SK-N-SH (cell line): ENCODE measurements at places on chromosomes 1 and 21.

DNA sequence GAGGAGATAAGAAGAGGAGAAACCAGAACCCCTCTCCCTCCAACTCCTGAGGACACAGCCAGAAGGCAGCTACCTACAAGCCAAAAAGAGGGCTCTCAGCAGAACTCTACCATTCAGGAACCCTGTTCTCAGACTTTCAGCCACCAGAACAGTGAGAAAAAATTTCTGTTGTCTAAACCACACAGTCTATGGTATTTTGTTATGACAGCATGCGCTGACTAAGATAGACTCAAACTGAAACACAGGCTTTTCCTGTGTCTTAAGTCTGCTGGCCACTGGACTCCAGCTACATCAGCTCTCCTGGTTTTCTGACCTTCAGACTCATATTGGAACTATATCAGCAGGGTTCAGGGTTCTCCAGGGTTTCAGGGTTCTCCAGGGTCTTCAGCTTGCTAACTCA lies 126.5 kb upstream of the TNFSF4 start:
- DNase-seq = no peak

DNA sequence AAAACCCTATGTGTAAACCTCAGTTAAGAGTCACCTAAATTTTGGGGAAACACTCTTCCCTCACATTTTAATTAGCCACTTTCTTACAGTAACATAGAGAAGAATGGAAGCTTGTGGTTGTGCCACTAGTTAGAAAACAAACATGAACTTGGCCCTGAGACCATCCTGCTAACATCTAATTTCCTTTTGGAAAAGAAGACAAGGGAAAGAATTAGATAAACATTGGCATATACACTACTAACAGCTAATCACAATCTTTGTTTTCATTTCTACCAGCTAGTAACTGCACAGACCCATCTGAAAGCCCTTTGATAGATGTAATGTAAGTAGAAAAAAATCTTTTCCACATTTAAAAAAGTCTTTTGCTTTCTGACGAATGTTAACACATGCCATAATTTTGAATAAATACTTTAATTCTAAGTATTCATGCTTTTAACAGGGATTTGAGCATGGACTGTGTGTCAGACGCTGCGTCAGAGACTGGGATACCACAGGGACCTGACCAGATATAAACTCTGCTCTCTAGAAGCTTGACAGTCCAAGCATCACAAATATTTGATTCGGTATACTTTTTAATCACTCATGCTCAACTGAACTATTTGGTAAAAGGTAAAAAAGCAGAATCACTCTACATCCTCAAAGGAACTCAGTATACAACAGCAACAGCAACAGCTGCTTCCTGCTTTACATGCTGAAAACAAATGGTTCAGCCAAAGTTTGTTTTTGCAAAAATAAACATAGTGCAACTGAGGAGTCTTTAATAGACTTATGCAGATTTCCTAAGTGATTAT lies 30.2 kb downstream of the DPH5 start:
- DNase-seq = no peak

DNA sequence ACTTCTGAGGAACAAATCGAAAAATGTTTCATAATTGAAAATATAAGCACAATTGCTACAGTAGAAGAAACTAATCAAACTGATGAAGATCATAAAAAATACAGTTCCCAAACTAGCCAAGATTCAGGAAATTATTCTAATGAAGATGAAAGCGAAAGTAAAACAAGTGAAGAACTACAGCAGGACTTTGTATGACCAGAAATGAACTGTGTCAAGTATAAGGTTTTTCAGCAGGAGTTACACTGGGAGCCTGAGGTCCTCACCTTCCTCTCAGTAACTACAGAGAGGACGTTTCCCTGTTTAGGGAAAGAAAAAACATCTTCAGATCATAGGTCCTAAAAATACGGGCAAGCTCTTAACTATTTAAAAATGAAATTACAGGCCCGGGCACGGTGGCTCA lies 30.6 kb downstream of the IFNAR1 start:
- no peak for DNase-seq

- DNase-seq = no peak
Measured at GRCh38 chr1:19495000-19495656, 9.8 kb upstream of the CAPZB start.

GRCh38 chr1:227935826-227936225 lies 11.9 kb downstream of the WNT9A start:
- no peak for DNase-seq

GRCh38 chr1:114345930-114346479 lies 165.0 kb downstream of the TRIM33 start:
- peak; percentile 64 for DNase-seq

- no peak for DNase-seq
Measured at GRCh38 chr1:118159569-118159968, 25.5 kb downstream of the SPAG17 start.

- peak; percentile 49 for DNase-seq
Measured at GRCh38 chr1:62784509-62785365, 805 bp downstream of the ATG4C start.

DNA sequence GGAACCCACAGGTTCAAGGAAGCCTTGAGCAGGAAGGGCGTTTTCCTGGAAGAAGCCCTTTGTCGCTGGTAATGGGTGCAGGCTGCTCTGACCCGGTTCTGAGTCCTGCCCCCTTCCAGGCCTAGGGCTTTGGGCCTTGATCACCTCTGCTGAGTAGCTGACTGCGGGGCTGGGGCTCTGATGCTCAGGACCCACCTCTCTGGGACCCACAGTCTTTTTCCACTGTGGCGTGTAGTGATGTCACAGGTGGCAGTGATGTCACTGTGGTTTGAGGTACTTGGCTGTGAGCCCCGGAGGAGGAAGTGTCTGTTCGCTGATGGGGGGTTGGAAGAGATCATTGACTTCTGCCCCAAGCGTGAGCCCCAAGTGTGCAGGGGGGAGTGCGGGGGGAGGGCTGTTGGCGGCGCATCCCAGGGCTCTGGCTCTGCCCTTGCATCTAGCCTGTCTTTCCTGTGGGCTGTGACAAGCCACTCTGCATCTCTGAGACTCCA lies 6.9 kb downstream of the TNFRSF1B start:
- DNase-seq = no peak

DNA sequence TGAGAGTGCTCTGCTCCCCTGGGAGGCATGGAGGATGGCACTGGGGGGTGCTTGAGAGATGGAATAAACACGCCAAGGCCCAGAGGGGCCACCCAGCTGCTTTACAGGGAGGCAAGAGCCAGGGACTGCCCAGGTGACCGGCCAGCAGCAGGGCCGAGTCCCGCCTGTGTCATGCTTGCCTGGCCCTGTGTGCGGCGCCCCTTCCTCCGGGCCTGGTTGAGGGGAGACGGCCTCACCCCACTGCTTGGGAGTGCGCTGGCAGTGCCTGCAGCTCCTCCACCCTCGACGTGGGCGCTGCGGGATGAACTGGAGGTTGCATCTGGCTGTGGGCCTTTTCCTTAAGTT lies 33.1 kb upstream of the COL6A2 start:
- DNase-seq = no peak

- DNase-seq = no peak
Measured at GRCh38 chr21:29557200-29557599, 258.5 kb downstream of the BACH1 start.
